ENCODE measurements at places on chromosomes 12 and 14.

DNA sequence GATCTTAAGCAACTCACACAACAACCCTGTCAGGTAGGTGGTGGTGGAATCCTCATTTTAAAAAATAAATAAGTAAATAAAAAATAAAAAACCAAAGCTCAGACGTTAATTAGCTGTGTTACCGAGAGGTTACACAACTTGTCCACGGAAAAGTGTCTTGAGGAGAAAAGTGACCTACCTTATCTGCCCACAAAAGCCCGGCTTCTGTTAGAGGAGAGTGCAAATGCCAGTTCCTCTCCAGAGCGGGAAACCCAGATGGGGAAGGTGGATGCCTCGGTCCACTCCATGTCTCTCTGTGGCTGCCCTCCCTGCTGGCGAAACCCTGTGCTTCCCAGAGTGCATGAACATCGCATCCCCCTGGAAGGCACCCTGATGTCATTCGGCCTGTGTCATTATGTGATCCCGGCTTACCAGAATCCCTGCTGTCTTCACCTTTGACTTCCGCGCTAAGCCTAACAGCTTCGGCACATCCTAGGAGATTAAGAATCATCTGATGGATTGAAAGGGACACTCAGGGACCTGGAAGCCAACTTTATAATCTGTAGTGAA is 6.4 kb downstream of the MLXIP start:
- no peak for DNase-seq

GRCh38 chr14:75399843-75400775 is 27.7 kb upstream of the JDP2 start:
- DNase-seq, result no peak

GRCh38 chr12:31326736-31327659 is 1.0 kb upstream of the SINHCAF start:
- no peak for DNase-seq

DNA sequence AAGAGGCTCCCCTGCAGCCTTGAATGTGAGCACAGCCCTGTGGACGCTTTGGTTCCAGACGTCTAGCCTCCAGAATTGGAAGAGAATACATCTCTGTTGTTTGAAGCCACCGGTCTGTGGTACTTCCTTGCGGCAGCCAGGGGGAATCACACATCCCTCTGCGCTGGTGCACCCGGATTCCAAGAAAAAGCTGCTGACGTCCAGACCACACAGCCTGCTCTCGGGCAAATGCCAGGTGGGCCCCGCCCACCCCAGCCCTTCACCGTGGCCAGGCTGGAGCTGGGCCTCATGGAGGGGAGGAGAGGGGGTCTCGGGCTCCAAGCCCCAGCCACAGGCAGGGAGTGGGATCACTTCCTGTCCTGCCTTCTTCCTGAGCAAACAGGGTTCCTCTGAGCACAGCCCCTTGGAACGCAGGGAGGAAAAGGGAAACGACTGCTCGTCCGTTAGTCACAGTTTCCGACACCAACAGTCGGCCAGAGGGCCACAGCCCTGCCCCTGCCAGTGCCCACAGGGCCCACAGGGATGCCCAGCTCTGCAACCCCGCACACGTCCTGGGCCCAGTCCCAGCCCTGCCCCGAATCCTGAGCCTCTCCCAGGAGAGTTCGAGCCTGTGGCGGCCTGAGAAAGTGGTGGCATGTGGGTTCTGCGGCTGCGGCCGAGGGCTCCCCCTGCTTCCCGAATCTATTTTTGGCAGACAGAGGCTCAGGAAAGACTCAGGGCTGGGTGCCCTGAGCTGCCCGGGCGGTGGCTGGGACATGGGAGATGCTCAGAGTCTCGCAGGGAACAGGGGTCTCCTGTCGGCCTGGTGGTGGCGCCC is 85.3 kb downstream of the RFLNA start:
- DNase-seq, result no peak

DNA sequence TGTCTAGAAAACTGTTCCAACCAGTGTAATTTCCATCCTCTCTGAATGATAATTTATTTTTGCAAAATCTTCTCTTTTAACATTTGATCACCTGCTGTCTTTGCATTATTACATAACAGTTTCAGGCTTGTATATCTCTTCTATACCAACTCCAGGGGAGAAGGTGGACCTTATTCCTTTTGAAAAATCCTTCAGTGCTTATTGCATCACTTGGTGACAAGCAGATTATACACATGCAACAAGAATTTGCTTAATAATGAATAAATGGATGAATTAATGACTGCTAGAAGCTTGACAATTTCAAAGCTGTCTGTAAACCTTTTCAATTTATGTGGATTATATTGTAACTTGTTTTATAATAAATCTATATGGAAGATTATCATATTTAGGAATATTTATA is 37.3 kb upstream of the C12orf75 start:
- DNase-seq, result no peak
